ENCODE measurements at places on chromosomes 12 and 14.

- DNase-seq: no peak
These were observed 252.5 kb downstream of the TMEM132C start for GRCh38 chr12:128519426-128519825.

- no peak for DNase-seq
These were observed 17.1 kb downstream of the PLD4 start for GRCh38 chr14:104941508-104942365.

GRCh38 chr12:123895451-123895850 is 77.2 kb downstream of the CCDC92 start:
- DNase-seq: no peak

DNA sequence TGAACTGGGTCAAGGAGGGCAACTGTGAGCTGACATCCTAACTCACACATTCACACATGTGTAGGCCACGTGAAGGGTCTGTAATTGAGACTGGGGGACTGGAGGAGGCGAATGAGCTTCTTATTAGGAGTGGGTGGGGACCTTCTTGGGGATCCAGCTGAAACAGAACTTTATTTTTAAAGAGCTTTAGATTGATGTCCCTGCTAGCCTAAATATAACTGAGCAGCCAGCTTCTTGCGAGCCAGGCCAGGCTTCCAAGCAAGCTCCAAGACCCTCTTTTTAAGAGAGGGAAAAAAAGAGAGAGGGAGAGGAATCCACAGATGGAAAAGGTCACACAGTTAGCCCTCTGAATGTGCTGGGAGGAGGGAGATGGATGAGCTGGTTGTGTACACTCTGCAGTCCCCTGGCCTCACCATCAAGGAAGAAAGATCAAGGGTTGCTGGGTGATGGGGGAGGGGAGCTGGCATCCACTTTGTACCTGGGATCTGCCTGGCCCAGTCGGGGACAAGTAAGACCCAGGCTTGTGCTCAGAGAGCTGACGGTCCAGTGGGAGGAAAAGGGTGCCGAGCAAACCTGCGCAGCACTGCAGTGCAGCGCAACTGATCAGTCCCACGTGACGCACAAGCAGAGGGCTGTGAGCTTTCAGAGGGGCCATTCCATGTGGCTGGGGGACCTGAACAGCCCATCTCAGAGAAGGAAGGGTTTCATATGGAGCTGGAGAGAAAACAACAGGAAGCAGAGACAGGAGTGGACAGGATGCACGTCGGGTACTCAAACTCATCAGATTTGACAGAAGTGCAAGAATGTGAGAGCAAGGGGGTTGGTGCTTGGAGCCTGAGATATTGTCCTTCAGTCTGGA is 154.5 kb downstream of the ZFP36L1 start:
- DNase-seq: no peak

Measured in DMS53 (cell line).